Activated CD4-positive, alpha-beta T cell treated with anti-CD3 and anti-CD28 coated beads, Interleukin-2, amount 50 U/mL, for 48 hours (primary cell): ENCODE measurements at places on chromosomes 2 and 18.

GRCh38 chr2:143151111-143151752 lies 22.0 kb downstream of the ARHGAP15 start:
- no peak for DNase-seq

DNA sequence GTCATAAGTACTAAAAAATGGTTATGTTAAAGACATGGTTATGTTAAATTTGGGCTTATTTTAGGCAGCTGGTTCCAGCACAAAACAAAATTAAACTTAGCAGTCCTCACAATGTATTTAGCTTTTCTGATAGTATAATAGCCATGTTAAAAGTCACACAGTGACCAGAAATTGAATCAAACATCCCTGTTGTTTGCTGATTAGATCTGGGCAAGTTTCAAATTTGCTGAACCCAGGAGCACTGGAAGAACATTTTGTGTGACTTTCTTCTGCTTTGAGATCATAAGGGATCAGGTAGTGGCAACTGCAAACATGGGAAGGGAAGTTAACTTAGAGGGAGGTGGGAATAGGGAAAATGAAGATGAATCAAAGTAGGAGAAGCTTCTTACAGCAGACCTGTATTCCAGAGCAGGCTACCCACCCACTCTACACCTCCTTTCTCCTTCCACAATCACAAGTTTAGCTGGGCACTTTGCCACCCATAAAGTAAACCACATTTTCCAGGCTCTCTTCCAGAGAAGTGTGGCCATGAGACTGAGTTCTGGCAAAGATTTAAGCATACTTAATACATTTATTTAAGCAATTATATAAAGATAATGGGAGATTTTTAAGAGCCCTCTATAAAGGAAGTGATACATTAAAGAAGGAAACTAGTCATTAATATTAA lies 616.1 kb upstream of the LRATD1 start:
- no peak for DNase-seq

- DNase-seq, result no peak
These were observed 271.5 kb upstream of the MMADHC start for GRCh38 chr2:149858901-149859634.

- no peak for DNase-seq
These were observed 45.4 kb downstream of the SOWAHC start for GRCh38 chr2:109659396-109660045.

- DNase-seq, result no peak
These were observed 564.2 kb downstream of the TSN start for GRCh38 chr2:122319539-122320132.

DNA sequence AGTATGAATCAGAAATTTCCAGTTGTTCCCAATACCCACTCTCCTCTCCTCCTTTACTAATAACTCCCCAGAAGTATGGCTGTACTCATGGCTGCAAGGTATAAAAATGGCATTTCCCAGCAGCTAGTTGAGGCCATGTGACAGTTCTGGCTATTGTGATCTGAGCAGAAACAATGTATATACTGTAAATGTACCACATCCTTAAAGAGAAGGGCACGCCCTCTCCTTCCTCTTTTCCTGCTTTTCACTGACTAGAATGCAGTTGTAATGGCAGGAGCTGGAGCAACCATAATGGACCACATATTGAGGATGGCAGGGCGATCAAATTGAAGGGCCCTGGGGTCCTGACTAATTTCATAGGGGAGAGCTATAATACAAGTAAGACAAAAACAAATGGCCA lies 211.2 kb downstream of the TNS1 start:
- no peak for DNase-seq

- DNase-seq, result no peak
These were observed 113.4 kb downstream of the GBX2 start for GRCh38 chr2:236054621-236055305.

DNA sequence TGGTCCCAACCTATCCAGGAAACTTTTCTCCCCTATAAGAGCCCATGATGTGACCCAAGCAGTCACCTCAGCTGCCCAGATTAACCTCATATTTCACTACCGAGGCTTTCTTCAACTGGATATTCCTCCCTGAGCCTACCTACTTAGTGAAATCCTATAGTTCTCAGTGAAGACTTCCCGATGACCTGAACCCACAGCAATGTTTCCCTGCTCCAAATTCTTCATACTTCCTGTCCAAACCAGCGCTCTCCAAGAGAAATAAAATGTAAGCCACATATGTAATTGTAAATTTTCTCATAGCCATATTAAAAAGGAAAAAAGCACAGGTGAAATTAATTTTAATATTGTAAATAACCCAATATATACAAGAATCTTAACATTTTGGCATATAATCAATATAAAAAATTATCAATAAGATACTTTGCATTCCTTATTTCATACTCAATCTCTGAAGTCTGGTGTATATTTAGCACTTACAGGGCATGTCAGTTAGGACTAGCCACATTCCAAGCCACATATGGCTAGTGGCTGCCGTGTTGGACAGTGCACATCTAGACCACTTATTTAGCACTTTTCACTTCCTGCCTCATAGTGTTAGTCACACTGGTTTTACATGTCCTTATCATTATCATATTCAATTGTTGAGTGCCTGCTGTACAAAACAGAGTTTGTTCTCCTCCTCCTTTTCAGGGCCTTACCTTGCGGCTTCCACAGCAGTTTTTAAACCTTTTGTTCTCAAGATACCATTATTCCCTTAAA lies 1.9 kb upstream of the STAT4 start:
- DNase-seq, result no peak

GRCh38 chr2:143611336-143611735 lies 482.1 kb downstream of the ARHGAP15 start:
- DNase-seq, result no peak

DNA sequence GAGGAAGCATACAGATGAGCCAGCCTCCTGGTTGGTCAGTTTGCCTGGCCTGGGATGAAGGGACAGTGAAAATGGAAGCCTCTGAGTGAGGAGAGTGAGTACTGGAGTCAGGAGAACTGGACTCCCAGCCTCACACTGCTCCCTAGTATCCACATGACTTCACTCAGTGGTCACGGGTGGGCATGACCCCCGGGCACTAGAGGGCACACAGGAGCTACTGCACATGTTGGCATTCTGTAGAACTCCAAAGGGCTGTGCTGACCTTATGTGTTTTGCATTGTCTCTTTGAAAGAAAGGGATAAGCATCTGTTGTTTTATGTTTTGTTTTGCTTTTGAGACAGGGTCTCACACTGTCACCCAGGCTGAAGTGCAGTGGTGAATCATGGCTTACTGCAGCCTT lies 23.7 kb downstream of the NCAPH start:
- DNase-seq, result no peak

- no peak for DNase-seq
These were observed 40.8 kb downstream of the GTF3C3 start for GRCh38 chr2:196758474-196759377.

DNA sequence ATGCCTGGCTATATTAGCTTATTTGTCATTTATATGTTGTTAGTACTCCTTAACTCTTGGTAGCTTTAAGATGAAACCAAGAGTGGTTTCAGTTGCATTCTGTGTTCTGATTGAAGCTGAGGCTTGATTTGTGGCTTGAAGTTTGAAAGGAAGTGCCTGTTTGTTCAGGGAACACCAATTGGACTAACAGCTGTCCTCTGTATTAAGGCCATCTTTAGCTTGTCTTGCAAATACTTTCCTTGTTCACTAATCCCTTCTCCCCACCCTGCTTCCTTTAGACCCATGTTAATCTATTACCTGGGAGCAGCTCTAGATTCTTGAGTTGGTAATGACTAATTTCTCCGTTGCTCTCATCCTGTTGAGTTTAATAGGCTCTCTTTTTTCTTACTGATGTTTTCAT lies 13.4 kb downstream of the ITGA6 start:
- no peak for DNase-seq

- DNase-seq, result no peak
These were observed 48.9 kb downstream of the COX7A2L start for GRCh38 chr2:42312106-42312505.

GRCh38 chr2:177344316-177344715 lies 48.3 kb upstream of the AGPS start:
- DNase-seq, result no peak

DNA sequence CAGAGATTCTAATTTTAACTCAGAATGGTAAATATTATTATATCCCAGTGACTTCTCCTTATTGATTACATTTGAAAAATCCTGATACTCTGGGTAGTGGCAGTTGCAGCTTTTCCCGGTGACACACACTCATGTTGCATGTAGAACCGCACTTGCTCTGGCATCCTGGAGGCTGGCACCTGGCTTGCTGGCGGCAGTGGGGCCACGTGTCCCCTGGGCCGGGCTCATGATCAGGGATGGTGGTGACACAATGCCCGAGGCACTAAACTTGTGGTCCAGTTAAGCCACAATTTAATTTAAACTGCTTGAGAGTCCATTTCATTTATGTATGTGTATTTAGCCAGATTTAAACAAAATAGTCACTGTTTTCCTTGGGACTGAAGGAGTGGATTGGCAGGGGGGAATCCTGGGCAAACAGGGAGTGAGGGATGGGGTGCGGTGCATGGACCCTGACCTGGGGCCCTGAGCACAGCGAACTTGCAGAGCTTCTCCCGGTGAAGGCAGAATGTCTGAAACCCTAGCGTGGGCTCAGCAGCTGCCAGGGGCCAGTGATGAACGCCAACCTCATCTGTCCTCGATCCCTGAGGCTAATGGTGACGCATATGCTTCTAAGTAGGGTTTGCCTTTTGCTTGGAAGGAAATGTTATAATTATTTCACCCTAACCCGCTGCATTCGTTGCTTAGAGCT lies 50.0 kb downstream of the KCNG2 start:
- no peak for DNase-seq

GRCh38 chr18:25061395-25061794 lies 290.6 kb downstream of the ZNF521 start:
- DNase-seq, result no peak

DNA sequence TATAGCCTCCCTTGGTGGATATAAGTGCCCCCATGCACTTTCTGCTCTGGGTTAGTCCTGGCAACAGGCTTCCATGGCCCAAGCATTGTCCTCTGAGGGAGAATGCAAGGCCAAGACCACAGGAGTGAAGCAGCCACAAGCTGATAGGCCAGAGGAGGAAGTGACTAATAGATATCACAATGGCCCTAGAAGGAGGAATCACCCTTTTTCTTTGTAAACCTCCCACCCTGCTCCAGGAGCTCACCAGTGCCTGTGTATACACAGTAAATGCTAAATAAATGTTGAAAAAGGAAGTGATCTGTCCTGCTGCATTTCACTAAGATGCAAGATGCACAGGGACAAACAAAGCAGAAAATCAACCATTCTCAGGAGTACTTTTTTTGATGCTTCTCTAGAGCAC lies 49.7 kb upstream of the ABCA12 start:
- no peak for DNase-seq

DNA sequence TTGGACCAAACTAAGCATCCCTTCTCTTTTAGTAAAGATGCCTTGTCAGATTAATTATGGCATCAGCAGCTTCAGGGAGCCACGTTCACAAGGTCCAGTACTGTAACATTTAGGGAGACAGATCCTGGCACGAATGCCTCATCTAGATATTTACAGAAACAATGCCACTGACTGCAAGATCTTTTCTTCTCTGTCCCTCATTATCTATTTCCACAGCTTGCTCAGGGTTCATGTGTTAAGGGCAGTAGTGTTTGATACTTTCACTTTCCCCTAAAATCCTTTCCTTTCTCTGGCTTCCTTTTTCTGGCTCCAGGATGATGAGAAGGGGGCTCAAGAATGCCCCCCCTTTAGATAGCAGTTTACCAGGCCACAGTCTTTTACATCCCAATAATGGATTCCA lies 393.9 kb downstream of the BCL11A start:
- no peak for DNase-seq

DNA sequence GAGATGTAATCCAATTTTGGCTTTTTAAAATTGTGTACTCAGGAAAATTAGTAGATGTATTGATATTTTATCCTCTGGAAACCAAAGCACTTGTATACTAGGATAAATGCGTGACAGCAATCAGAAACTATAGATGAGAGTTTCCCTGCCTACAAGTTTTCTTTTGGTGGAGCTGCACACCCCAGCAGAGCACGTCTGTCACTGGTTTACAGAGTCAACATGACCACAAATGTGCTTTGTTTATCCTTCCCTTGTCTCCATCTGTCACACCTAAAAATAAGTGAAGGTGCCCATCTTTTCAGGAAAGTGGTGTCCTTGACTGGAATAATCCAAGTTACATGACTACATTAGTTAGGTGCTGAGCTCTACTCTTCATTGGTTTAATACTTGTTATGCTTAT lies 210.4 kb upstream of the DSEL start:
- DNase-seq, result no peak

GRCh38 chr18:59783138-59783537 lies 85.9 kb upstream of the CCBE1 start:
- DNase-seq, result peak; percentile 11

DNA sequence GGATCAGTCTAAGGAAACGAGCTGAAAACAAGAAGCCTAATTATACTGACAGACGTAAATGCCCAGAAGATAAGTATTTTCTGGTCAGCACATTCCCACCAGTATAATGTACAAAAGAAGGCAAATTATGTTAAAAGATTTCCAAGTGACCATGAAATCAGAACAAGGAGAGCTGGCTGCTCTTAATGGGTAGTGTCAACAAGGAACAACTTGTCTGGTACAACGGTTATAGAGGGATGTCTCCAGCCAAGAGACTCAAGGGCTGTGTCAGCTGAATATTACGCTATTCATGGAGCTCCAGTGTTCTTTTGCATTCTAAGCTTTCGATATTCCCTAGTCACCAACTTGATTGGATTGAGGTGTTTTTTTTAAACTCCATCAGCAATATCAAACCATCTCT lies 8.6 kb upstream of the L3MBTL4 start:
- no peak for DNase-seq

- DNase-seq, result no peak
These were observed 76.6 kb downstream of the EMX1 start for GRCh38 chr2:72993933-72994280.
